ENCODE measurements at places on chromosomes 2 and 18.

GRCh38 chr2:228446734-228447133, 265.2 kb upstream of the SPHKAP start:
- DNase-seq: no peak

DNA sequence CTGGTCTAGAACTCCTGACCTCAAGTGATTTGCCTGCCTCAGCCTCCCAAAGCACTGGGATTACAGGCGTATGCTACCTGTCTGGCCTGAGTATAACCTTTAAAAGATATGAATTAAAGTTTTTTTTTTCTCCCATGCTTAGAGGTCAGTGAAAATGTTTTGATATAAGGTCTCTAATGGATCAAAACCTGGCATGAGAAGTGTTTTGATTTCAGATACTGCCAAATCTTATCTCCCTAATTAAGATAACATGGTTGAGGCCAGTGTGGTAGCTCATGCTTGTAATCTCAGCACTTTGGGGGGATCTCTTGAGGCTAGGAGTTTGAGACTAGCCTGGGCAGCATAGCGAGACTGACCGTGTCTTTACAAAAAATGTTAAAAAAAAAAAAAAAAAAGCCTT, 41.2 kb downstream of the SNRPD1 start:
- DNase-seq: no peak

DNA sequence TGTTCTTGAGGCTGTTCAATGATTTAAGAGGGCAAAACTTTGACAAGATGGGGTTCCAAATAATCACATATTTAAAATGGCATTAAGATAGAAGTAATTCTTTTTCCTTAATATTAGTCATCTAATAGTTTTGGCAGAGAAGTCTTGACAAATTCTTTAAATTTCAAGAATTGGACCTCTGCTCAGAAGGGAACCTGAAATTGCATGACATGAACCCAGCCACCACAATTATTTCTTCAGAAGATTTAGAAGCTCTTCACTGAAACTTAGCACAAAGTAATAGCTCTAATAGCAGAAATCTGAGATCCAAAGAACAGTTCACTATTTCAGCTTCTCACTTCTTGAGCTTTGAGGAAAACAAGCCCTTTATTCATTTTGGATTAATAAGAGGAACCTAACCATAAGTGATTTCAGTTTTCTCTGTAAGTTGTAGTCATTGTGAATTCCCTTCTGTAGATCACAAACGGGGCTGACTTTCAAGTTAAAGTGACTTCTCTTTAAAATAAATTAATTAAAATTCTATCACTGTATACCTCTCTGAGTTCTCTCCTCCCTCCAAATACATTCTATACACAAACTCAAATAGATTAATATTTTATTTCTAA, 100.6 kb upstream of the ITGA4 start:
- DNase-seq: no peak

DNA sequence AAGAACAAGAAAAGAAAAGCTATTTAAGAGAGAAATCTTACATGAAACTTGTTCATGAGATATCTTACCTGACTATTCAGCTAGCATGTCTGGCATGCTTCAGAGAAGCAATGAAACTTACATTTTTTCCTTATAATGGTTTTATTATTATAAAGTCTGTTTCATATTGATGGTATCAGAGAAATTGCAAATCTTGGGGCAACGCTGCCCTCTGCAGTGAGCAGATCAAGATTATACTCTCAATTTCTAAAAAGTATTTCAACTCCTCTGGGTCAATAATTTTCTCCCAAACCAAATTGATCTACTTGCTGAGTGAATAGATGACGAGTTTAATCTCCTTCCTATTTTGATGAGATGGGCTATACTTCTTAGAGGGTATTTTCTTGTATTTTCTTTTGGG, 235.6 kb downstream of the NUP35 start:
- no peak for DNase-seq

- no peak for DNase-seq
Measured at GRCh38 chr2:110718990-110719389, 13.4 kb upstream of the ACOXL start.

- no peak for DNase-seq
Measured at GRCh38 chr2:159807183-159808031, 9.4 kb upstream of the CD302 start.

- no peak for DNase-seq
Measured at GRCh38 chr18:44568986-44569385, 111.7 kb upstream of the SETBP1 start.

DNA sequence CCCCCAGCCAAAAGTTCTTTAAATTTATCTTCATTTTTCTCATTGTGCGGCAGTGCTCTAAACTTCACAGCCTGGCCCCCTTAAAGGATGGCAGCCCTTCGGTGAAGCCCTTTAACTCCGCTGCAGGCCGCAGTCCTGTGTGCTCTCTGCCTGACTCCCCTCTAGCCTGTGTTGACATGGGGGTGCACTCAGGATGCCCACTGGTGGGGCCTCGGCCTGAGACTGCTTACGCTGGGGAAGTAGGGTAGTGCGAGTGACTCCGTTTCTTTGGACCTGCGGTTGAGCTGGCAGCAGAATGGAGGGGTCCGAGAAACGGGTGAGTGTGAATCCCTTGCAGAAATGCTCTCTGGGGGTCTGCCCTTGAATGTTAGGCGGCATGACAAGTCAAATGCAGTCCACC, 5.6 kb downstream of the RAB12 start:
- DNase-seq: no peak

DNA sequence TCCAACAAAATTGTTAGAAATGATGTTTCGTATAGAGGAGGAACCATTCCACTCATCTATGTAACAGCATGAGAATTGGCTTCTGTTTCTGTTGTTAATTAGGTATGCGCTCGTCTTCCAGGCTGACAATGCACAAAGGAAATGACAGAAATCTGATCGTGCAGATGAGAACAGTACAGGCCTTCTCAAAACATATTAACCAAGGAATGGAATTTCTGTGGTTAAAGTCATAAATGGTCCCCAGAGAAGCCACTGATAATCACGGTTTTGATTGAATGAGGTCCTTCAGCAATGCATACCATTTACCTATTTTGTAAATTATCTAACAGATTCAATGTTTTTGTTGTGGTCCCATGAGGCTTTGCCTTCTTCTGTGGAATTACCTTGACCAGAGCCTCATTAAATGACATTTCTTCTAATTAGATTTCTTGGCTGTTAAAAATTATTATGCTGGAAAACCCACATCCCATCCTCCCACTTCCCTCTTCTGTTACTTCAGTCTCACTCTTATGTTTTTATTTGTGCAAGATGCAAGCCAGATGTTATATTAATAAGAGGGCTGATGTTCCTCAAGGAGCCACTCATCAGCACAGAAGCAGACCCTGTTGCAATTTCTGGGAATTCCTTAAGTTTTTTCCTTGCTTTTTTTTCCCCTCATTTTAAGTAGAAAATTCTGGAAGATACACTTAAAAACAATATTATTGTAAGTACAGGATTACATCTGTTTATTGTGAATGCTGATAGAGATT, 395.8 kb downstream of the PID1 start:
- no peak for DNase-seq

- no peak for DNase-seq
Measured at GRCh38 chr2:176931588-176932563, 280.7 kb upstream of the HNRNPA3 start.

DNA sequence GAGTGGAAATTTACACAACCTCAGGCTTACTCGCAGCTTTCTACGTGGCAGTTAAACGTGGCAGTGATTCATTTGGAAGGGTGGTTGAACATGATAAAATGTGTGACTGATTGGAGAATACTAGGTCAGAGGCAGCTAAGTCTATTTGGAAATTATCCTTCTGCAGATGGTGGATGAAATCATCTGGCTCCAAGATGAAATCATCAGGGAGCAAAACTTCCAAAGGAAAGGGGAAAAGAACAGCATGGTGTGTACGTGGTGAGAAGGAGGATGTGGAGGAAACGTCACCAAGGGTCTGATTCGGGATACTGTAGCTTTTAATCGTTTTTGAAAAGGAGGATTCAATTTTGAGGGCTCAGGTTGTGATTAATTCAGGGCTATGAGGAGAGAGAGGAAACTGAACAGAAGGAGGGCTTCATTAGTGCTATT, 47.9 kb downstream of the COL3A1 start:
- DNase-seq: no peak

DNA sequence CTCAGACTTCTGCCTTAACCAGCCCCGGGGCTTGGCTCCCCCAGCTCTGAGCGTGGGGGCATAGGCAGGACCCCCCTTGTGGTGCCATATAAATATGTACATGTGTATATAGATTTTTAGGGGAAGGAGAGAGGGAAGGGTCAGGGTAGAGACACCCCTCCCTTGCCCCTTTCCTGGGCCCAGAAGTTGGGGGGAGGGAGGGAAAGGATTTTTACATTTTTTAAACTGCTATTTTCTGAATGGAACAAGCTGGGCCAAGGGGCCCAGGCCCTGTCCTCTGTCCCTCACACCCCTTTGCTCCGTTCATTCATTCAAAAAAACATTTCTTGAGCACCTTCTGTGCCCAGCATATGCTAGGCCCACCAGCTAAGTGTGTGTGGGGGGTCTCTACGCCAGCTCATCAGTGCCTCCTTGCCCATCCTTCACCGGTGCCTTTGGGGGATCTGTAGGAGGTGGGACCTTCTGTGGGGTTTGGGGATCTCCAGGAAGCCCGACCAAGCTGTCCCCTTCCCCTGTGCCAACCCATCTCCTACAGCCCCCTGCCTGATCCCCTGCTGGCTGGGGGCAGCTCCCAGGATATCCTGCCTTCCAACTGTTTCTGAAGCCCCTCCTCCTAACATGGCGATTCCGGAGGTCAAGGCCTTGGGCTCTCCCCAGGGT, 5.5 kb downstream of the CTDSP1 start:
- no peak for DNase-seq

- DNase-seq: no peak
Measured at GRCh38 chr2:45285311-45285710, 276.1 kb upstream of the SIX2 start.

DNA sequence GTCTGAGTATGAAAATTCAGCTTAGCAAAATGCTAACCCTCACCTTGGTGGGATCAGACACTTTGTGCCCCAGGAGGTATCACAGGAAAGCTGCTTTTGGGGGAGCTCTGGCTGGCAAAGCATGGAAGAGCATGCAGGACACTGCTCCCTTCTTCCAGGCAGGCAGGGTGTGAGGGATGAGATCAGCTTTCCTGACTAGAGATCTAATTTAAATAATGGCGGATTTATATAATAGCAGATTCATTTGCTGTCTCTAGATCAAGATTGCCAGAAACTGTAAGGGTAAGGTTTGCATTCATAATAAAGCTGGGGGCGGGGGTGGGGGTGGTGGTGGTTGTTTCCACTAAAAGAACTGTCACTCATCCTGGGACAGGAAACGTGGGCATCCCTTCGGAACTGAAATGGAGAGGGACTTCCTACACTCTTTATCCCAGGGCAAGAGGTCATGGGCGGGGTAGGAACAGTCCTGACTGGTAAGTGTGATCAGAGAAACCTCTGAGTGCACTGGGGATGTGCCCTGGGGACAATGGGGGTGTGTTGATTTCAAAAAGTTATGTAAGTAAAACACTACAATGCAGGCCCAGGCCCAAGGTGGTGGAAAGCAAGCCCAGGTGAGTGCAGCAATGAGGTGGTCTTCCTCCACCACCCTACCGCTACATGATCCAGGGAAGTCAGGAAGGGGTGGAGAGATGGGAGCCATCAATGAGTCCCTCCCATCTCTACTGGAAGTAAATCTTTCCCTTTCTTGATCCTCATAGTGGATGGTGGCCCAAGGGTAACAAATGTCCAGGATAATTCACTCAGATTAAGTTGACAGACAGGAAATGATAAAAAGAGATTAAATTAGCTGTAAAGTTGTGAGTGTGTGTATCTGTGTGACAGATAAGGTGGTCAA, 171.4 kb upstream of the SERPINE2 start:
- no peak for DNase-seq

DNA sequence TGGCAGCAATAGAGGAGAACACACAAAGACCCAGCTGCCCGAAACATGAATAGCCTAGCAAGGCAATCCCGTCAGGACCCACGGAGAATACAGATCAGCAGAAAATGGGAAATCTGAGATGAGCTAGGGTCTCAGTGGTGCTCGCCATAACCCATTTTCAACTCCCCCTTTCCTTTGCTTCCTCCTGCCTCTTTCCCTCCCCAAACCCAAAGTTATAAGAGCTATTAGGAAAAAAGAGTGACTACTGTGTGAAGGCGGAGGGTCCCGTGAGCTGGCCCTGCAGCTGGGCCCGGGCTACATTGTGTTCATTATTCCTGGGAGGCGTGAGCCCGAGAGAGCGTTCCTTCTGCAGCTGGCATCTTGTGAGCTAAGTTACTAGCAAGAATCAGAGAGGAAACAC, 118.4 kb downstream of the PID1 start:
- DNase-seq: no peak

- no peak for DNase-seq
Measured at GRCh38 chr2:146979746-146980145, 865.1 kb upstream of the ACVR2A start.
